ENCODE measurements at places on chromosomes 11 and 22.

- DNase-seq = no peak
These were observed 81.2 kb downstream of the PACS1 start for GRCh38 chr11:66151273-66151672.

- no peak for DNase-seq
These were observed 722.2 kb upstream of the TENM4 start for GRCh38 chr11:80163011-80163410.

DNA sequence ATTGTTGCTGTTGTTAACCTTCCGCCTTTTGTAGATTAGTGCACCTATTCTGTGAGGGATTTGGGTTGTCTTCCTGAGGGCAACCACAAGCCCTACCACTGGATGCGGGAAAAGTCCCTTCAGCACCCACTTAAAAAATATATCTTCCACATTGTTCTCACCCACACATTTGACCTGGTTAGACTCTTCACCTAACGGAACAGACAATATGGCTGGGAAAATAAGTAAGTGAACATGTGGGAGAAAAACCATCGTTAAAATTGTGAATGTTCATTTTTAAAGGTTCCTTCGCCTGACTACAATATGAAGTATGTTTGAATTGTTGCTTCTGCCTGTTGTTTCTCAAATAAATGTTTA, 72.0 kb upstream of the MPEG1 start:
- DNase-seq = no peak

DNA sequence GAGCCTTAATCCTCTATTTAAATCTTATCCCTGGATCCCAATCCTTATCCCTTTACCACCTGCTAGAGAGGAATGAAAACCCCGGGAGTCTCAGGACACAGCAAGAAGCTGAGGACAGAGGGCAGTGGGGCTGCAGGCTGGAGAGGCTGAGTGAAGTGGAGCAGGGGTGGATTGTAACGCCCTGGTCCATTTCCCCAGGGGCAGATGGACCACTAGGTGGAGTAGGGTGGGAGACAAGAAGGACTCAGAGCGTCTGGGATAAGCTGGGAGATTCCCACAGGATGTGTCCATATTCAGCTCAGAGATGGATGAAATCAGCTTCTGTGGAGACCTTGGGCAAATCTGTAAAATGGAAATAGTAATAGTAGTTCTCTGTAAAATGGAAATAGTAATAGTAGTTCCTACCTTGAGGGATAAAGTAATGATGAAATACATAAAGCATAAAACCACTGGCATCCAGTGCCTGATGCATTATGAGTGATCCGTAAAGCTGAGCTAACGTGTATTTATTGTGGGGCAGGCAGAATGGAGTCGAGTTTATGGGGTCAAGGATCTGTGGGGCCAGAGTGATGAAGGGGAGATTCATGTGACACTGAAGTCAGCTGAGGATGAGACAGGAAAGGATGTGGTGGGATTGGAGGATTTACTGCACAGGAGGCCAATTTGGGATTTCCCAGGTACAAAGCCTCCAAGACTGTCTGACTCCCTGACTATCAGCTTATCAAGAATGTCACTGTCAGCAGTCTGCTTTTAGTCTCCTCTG, 1.9 kb upstream of the ROBO4 start:
- no peak for DNase-seq

DNA sequence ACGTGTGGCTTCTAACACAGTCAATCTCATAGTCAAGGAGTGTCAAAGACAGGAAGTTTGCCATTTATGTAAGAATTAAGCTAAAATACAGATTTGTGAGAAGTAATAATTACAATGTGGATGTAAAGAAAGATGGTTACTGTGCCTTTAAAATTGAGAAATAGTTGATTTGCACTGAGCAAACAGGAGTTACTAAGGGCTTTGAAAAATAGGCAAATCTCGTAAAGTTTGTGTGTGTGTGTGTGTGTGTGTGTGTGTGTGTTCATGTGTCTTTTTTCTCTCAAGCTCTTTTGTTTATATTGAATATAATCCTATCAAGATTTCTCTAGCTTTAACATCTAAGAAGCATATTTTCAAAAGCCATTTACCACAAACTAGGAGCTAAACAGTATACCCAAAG, 2284.5 kb downstream of the LRRC4C start:
- no peak for DNase-seq

GRCh38 chr11:93329936-93330445, 551 bp upstream of the DEUP1 start:
- no peak for DNase-seq

DNA sequence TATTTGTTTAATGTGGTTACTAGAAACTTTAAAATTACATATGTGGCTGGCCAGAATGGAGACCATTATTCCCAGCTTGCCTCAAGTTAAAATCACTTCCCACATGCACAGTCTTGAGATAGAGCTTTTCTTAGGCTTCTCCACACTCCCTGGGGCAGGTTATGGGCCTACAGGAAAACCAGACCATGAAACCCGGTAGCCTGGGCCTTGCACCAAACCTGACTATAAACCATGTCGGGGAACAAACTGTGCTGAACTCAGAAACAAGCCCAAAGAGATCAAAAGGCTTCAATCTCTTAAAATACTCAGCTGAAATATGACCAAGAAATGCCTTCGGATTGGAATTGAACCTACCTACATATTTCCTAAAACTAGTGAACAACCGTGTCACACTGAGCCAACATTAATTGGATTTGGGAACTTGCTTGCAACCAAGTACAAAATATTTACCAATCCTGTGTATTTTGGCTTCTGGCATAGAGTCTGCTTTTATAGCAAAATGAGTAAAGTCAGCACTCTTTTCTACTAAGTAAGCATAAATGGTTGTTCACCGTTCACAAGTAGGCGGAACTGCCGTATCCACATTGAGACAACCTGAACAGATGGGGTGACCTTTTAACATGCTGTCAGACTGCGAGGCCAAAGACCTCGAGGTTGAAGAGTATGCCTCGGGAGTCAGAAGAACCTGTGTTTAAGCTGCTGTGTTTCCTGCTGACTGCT, 199.5 kb downstream of the FAM76B start:
- no peak for DNase-seq

DNA sequence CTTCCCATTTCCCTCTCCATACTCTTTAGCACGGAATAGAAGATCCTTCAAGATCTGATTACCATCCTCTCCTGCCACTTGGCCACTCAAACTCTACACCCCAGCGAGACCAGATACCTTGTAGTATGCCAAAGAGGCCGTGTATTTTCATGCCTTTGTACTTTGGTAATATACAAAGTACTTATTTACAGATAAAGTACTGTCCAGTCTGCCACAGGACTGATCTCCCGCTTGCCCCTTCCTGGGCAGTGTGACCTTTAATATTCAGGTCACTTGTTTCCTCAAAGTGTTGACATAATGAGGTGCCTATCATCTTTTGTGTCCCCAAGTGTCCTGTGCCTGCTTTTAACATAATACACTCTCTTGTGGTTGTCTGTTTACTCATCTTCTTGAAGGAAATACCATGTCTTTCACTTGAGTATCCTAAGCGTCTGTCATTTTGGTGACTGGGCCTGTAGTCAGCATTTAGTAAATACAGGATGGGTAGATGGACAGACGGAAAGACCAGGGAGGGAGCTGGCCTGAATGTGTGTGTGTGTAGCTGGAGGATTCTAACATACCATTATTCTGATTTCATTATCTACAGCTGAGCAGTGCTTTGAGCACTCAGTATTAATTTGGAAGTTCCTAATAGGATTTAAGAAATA, 137.4 kb downstream of the NAV2 start:
- DNase-seq = no peak

DNA sequence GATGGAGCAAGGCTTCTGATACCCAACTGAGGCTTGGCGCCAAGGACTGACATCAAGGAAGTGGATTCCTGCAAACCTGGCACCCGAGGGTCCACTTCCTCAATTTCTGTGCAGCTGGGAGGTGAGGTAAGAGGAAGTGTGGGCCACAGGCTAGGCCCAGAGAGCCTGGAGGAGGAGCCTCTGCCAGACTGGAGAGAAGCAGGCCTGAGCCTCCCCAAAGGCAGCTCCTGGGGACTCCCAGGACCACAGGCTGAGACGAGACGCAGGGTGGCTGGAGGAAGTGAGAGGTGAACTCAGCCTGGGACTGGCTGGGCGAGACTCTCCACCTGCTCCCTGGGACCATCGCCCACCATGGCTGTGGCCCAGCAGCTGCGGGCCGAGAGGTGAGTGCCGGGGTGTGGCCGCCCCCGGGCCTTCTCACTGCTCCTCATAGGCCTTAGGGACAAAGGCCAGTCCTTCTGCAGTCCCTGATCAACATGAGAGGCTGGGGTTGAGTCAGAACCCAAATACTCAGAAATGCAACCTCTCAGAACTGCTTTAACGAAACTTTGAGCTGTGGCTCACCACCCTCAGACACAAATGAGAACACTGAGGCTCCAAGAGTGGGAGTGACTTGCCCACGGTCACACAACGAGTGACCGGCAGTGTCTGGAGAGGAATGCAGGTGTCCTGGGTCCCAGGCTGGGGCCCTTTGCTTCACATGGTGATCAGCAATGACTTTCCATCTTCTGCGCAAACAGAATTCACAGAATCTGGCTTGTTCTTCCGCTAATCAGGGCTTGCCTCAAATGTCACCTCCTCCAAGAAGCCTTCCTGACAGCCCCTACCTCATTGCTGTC, at the start of gene NCF4:
Gene NCF4 (plus strand): TSS at position 186 of the 839 bp plus-strand sequence. CDS start 166 bp downstream, at position 352.
- DNase-seq = peak; percentile 29

DNA sequence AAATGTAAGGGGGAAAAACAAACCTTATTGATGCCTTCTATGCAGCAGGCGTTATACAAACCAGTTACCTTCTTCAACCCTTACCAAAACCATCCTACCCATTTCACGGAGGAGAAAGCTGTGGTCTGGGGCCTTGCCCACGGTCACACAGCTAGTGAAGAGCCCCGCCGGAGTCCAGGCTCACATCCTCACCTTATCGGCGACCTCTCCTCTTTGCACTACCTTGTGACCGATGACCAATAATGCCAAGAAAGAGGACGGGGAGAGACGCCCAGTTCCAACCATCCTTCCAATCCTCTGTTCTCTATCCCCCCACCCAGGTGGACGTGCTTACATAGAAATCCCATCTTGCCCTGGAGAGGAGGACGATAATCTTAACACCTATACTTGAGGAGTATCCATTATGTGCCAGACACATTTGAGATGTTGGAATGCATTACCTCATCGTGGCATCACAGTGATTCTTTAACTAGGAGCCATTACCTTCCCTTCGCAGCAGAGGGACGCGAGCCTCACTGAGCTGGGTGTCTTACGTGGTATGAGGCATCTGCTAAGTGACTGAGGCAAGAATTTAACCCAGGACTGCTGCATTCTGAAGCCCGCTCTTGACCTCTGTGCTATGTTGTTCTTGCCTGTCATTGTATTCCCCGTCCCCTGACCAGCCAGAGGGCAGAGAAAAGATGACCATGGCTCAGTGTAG, 253.7 kb upstream of the B3GAT1 start:
- no peak for DNase-seq

- DNase-seq = no peak
These were observed 1.4 kb upstream of the ARVCF start for GRCh38 chr22:20018001-20018400.

GRCh38 chr11:133516845-133517244, 15.5 kb downstream of the OPCML start:
- DNase-seq = no peak

DNA sequence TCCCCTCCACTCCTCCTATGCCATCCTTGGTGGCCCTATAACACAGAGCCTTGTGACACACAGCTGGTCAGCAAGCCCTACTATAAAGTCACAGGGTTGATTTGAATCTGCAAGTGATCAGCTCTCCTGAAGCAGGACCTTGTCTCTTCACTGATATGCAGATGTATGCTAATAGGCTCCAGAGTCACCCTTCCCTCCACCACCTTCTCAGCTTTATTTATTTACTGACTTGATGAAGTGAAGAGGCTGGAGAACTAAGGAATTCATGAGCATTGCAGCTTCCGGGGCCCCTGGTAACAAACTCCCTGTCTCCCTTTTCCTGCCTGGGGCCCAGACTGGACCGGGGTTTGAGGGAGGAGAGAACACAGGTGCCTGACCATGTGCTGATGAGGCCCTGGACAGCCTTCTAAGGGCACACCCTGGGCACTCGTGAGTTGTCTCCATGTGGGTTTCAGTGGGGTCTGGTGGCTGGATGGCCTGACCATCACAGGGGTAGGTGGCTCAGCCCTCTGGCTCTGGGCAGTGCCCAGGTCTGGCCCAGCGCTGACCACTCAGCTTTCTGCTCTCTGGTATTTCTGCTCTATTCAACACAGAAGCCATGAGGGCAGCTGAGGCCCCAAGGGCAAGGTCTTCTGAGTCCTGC, 307.5 kb downstream of the NTM start:
- no peak for DNase-seq

- no peak for DNase-seq
These were observed 1.2 kb downstream of the SIK3 start for GRCh38 chr11:117097014-117097388.

DNA sequence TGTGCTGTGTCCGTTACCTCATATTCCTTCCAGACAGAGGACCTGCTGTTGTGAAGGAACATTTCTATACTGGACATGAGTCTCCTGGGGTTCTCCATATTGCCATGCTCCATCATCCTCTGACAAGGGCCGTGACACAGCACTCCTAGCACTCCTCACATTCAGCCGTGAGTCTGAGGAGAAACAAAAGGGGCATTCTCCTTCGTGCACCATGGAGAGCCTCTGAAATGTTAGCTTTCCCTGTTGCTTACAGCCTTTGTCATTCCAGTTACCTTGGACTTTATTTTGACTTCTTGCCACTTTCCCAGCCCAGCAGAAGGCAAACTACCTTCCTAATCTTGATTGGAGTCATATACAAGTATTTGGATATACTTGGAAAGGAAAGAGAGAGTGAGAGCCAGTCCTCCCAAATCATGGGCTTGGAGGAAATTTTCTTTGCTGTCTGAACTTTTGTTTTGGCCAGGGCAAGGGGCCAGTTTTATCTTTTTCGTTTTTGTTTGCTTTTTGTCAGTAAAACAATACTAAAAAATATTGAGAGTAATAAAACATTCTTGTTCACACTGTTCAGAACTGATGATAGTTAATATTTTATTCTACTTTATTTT, 29.1 kb upstream of the TECTA start:
- DNase-seq = no peak

- DNase-seq = no peak
These were observed 86.6 kb downstream of the RTL6 start for GRCh38 chr22:44411226-44412135.

DNA sequence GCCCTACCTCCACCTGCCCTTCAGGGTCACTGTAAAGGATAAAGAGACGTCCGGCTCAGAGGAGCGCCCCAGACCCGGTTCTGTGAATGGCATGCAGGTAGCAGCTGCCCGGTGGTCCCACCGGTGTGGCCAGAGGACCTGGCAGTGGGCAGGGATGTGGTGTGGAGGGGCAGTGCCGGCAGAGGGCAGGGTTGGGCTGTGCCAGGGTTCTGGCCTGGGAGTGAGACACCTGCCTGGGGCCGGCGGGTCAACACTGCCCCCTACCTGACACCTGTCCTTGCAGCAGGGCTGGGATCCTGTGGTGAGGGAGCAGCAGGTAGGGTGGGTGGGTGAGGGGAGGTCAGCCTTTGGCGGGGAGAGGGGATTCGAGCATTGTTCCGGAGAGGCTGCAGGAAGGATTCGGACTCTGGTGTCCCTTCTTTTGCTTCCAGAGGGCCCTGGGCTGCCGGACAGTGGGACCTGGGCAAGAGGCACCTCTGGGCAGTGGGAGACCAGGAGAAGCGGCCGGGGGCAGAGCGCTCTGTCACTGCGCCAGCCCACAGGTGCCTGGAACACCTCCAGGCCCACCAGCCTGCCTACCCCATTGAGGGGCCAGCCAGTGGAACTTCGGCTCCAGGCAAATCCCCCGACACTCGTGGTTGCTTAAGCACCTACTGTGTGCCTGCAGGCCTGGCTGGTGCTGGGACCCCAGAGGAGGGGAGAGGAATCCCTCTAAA, 1.6 kb upstream of the PHLDA2 start:
- DNase-seq = peak; percentile 41

GRCh38 chr11:84691830-84692229, 935.3 kb downstream of the DLG2 start:
- DNase-seq = no peak

- DNase-seq = peak; percentile 85
These were observed 92.7 kb downstream of the RRM1 start for GRCh38 chr11:4187055-4187988.

Data from activated T-cell treated with anti-CD3 and anti-CD28 coated beads for 48 hours (primary cell).